ENCODE measurements at places on chromosomes 3 and 15.
A peak's percentile ranks its signal among the peaks of the same experiment; 100 is the strongest.

DNA sequence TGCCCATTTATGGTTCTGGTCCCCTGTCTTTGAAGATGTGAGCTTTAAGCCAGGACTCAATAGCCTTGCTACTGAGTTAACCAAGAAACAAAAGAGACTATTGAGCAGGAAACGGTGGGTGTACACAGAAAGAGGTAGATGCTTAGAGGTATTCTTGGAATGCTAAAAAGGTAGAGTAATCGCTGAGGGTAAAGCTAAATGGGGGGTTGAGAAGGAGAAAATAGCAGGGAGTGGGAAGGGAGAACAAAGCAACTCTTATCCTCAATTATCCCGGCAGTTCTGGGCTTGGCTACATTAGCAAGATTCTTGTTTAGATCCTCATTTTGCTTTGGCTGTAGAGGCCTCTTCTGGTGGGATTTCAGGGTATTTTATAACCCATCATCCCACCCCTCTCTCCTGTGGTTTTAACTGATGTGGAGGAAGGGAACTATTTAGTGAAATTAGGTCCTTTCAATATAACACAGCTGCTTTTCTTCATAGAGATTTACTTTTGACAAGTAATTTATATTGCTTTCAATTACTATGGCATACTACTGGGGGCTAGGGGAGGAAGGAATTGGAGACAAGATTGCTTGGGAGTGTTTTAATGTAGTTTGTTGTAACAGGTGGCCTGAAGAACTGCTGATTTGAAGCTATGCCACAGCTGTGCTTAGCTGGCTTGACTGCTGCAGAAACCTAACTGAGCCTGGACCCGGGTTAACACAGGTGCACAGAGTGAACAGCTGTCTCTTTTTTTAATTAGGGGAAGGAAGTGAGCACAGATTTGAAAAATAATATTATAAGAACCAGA lies 234.3 kb upstream of the CCDC54 start:
- DNase-seq = no peak

DNA sequence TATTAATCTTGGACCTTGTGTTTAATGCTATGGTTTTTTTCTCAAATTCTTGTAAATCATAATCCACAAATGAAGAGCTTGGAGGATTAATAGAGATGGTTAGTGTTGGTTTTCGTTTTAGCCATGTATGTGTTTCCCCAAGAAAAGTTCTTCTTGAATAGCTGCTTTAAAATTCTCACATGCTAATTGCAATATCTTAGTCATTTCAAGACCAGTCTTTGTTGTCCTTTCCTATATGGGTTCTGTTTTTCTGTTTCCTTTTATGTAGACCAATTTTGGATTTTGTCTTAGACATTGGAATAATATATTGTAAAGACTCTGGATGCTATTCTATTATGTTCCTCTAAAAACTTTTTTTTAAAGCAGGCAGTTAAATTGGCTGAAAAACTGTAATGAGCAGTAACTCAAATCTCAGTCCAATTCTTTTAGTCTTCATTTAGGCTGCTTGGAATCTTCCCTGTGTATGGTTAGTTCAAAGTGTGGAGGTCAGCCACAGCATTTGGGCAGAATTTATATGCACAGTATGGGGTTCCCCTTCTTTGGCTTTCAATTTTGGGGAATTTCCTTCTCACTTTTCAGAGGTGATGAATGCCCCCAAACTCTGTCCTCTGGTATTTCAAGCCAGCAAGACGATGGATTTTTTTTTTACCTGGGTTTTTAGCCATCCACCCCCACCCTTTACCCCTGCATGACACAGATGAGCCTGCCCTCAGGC lies 39.1 kb upstream of the DNAJC13 start:
- no peak for DNase-seq

DNA sequence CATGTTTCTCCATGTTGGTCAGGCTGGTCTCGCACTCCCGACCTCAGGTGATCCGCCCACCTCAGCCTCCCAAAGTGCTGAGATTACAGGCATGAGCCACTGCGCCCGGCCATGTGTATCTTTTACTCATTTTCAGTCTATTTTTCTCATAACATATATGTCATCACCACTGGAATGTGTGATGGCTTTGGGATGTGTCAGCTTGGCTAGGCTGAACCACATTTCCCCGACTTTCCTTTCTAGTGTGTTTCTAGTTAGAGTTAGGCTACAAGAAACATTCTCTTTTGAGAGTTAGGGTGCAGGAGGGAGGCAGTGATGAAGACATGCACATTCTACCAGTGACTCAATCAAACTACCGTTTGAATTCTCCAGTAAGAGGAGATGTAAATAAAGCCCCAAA lies 444.9 kb upstream of the THBS1 start:
- DNase-seq = peak; percentile 90

DNA sequence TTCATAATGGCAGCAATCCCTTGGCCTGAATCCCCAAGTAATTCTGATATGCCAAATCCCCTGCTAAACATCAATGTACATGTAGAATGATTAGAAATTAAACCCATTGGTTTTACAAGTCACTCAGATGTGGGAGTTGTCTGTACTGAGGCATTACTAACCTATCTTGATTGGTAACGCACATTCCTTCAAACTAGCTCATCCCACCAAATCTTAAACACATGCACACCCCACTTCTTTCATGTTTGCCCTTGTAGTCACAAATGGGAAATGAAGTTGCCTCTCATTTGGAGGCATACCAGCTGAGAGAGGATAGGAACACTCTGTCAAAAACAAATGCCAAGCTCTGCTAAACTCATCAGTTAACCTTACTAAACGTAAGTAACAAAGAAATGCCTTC lies 29.1 kb upstream of the MAN2C1 start:
- peak; percentile 45 for DNase-seq

DNA sequence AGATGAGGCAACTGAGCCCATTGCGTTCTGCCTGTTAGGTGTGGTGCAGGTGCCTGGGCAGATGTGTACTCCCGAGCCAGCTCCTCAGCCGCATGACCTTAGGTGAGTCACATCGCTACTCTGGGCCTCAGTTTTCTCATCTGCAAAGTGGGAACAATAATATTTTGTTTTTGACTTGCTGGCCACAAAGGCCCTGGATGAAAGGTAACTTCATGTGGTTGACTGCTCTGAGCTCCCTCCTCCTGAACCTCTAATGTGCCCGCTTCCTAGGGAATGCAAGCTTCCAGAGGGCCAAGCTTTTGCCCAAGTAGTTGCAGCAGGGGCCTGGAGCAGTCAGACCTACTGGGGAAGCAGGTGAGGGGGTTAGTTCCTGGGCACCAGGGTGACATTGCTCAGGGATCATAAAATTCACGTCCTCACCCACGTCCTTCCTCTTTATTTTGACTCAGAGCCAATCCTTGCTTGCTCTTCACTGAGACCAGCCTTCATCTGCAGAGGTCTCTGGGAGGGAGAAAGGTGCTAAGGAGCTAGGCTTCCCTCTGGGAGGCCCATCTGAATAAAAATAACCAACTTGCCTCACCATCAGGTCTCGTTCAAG lies 149.0 kb upstream of the TLE3 start:
- DNase-seq = no peak

DNA sequence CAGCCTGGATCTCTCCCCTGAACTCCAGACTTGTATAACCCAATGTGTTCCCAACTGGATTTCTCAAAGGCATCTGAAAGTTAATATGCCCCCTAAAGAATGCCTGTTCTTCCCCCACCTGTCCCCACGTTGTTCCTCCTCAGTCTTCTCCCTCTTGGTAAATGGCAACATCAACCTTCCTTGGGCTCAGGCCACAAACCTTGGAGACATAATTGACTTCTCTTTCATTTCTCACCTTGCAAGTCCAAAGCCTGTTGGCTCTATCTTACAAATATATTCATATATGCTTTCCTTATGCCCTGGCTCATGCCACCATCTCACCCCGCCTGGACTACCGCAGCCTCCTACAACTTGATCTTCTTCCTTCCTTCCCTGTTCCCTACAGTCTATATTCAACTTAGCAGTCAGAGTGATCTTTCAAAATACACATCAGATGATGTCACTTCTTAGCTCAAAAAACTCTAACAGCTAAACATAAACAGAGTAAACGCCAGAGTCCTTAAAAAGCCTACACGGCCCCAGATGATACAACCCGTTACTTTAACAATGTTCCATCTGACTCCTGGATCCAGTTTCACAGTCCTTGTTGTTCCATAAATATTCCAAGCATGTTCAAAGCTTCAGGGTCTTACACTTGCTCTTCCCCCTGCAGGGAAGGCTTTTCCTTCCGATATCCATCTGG lies 66.2 kb downstream of the ETV5 start:
- no peak for DNase-seq

GRCh38 chr15:101201411-101202174 lies 50.3 kb downstream of the CHSY1 start:
- peak; percentile 99 for DNase-seq

GRCh38 chr3:140178482-140178881 lies 243.5 kb downstream of the CLSTN2 start:
- no peak for DNase-seq

- DNase-seq = no peak
These were observed 12.8 kb upstream of the TOPAZ1 start for GRCh38 chr3:44228900-44229299.

DNA sequence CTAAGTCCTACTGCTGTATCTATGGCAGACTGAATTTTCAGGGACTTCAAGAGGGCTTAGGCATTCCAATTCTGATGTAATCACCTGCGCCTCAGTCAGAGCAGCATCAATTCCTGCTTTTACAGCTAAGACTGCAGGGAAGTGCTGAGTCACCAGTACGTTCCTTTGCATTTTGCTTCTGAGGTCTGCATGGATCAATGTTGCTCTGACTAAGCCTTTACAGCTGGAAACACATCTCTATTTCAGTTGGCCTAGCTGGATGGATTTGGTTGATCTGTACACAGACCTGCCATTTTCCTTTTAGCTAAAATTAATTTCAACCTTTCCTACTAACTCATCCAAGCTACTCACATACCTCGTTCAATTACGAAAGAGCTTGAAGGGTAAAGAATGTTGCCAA lies 51.3 kb downstream of the ETV5 start:
- DNase-seq = peak; percentile 73

DNA sequence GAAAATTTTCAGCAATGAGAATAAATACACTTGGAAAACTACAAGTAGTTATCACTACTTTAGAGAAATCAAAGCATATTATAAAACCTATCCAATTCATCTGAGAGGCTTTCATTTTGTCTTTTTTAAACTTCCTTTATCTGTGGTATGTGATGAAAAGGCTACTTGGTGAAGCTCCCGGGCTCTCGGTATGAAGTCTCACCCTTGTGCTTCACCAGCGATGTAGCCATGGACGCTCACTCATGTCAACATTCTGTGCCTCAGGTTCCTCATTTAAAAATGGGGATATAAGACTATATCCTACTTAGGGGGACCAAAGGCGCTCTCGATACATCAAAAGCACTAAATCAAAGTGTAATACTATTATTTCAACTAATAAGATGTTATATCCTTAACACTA lies 14.9 kb downstream of the SATB1 start:
- no peak for DNase-seq

GRCh38 chr3:32872487-32873382 lies 54.9 kb downstream of the TRIM71 start:
- DNase-seq = peak; percentile 17

DNA sequence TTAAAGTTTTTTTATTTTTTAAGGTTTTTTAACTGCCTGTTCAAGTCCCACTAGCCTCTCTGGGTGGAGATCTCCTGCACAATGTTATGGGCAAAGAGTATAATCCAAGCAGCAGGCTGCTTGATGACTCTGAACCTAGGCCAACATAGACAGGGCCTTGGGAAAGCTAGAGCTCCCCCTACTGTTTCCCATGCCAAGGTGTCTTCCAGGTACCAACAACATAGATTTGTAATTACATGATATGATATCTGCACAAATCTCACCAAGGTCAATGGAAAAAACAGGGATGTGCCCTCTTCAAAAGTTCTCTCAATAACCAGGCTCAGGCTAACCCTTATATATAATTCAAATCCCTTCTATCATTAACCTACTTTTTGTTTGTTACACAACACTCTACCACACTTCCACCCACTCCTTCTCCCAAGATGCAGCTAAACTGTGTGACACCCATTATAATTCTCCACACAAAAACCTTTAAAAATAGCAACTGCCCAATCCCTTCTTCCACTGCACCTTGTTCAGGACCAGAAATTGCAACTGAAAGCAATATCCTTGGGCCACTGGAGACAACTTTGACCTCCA lies 43.8 kb downstream of the RBM15B start:
- DNase-seq = peak; percentile 41

GRCh38 chr3:143718463-143718862 lies 129.8 kb downstream of the SLC9A9 start:
- DNase-seq = no peak

GRCh38 chr15:39285071-39285470 lies 295.8 kb upstream of the THBS1 start:
- no peak for DNase-seq

GRCh38 chr15:32870240-32871033 lies 152.6 kb downstream of the GREM1 start:
- DNase-seq = peak; percentile 97

GRCh38 chr3:81726132-81726531 lies 35.3 kb downstream of the GBE1 start:
- peak; percentile 68 for DNase-seq

DNA sequence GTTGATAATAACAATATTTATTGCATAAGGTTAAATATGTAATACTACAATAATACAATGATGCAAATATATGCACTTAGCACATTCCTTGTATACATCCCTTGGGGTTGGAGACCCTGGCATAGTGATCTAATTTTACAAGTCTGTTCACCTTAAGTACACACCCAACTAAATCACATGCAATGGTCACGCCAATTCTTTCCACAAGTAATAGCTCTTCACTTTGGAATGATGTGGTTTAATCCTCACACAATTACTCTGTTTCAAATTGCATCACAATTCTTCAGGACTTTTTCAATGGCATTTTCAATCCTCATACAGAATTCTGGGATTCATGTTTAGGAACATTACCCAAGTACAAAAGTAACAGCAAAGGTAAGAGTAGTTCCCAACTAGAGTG lies 27.3 kb upstream of the SPRED1 start:
- DNase-seq = no peak

- no peak for DNase-seq
These were observed 45.2 kb downstream of the KLHL25 start for GRCh38 chr15:85749261-85750151.

DNA sequence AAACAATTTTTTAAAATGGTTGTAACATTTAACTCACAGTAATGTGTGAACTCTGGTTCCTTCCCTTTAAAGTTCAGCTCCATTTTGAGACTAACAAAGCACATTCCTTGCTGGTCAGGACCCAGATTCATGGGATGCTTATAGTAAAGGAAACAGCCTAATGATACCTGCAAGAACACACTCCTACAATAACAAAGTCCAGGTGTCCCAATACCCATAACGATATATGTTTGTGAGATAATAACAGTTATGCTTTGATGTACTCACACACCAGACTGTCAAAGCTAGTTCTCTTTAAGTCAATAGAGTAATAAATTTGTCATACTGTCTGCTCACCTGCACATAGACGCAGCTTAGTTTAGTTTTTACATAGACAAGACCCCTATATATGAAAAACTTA lies 15.9 kb upstream of the CCDC50 start:
- no peak for DNase-seq

GRCh38 chr3:12235691-12236090 lies 53.2 kb upstream of the PPARG start:
- DNase-seq = peak; percentile 24

- peak; percentile 21 for DNase-seq
These were observed 25.4 kb upstream of the PSMD6 start for GRCh38 chr3:64048631-64049061.

GRCh38 chr3:132535575-132536441 lies 61.3 kb upstream of the ACKR4 start:
- DNase-seq = peak; percentile 81
